M059J (cell line): ENCODE measurements at places on chromosomes 5 and 9.
A peak's percentile ranks its signal among the peaks of the same experiment; 100 is the strongest.

DNA sequence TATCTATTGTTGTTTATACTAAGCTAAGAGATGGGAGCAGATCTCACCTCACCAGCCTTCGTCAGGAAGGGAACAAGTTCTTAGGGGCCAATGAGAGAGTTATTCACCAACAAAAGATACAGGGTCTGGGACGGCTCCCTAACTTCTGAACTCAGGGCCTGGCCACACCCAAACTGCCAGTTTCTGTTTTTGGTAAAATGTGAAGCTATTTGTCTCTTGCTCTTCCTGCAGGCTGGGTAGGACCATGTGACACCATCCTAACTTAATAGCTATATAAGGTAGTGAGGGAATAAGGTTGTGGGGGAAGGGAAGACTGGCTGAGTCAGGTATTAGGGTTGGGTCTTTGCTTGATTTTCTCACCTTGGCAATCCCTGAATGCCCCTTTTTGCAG lies 480.5 kb downstream of the KDM4C start:
- DNase-seq = no peak

- DNase-seq = no peak
Observed at GRCh38 chr5:59123595-59124561, 541.0 kb downstream of the RAB3C start.

DNA sequence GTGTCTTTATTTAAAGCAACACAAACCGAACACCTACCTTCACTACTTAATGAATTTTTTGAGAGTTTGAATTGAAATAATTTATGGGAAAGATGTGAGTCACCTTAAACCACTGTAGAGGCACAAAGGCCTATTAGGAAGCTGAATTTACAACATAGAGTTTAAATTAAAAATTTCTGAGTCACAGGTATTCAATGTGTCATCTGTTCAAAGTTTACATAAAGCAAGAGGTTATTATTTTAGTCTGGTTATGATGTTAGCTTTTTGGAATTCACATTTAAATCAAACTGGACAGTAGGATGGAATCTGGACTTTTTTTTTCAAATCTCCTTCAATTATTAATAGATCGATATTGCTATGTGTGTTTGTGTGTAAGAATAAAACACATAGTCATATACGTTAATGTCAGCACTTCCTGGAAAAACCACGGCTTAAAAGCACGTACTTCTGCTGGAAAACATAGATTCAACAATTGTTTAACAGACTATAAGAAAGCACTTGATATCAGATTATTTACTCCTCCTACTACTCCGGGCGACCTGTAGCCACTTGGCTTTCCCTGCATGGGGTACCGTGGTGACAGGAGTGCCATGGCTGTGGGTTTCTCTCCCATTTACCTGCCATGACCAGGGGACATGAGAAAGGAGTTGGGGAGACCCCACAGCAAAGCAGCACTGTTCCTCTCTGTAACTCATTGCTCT lies 638.6 kb downstream of the SEMA5A start:
- DNase-seq = peak; percentile 89

DNA sequence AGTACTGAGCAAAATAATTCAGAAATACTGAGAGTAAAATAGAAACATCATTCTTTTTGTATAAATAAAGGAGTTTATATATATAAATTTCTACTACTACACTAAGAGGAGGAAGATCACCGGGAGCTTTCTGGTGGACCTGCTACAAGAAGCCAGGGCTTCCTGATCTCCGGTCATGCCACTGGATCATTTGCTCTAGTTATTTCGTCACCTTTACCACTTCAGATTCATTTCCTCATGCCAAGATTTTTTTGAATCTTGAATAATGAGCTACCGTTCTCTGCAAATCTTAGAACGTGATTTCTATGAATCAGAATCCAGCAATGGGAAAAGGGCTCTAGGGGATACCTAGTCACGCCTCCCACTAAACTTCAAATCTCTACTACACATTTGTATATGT lies 51.9 kb upstream of the TBC1D9B start:
- no peak for DNase-seq

GRCh38 chr5:152673601-152674000 lies 268.5 kb upstream of the NMUR2 start:
- DNase-seq = no peak
